ENCODE measurements at places on chromosomes 5 and 9.

DNA sequence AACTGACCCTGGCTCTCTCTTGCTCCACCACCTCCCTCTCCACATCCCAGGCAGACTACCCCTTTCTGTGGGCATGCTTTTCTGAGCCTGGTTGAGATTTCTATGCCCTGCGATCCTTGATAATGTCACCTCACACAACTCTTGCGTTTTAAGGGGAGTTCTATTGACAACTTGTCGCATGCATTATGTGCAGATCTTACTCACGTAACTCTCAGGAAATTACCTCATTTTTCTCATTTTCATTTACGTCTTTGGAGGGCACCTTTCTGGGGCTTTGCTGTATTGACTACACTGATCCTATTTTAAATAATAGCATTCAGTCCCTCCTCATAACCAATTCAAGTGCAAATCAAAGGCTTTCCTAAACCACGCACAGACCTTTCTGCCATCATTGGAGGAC, 140.4 kb upstream of the WWC1 start:
- DNase-seq = no peak

- no peak for DNase-seq
Measured at GRCh38 chr5:168831383-168831782, 252.2 kb upstream of the PANK3 start.

DNA sequence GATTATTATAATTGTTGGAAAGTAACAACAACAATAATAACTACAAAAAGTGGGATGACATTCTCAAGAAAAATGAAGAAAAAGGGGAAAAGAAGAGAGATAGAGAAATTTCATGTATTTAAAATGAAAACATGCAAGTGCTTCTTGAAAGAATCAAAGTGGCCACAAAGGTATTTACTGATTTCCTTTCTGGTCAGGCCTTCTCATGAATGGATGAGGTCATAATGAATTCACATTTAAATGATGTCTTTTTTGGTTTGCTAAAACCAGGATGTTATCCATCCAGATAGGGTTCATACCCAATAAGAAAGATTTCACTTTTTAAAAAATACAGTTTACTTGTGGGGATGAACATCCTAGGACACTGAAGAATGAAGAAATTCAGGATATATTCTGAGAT, 446.4 kb upstream of the PTGER4 start:
- DNase-seq = no peak

DNA sequence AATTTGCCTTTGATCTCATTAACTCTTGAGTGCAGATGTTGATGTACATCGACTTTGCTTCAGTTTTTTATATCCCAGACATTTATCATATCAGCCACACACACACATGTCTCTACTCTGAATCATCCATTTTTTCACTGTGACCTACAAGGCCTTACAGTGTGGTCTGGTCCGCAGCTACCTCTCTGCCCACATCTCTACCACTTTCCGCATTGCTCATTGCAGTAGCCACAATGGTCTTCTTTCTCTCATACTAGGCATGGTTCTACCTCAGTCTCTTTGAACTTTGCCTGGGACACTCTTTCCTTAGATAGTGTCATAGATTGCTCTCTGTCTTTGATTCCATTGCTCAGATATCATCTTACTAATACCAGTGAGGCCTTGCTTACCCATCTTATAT, 87.9 kb upstream of the FSD1L start:
- no peak for DNase-seq

GRCh38 chr9:35920051-35920620, 10.8 kb downstream of the SPAAR start:
- DNase-seq = no peak

GRCh38 chr5:40446910-40447309, 232.8 kb upstream of the PTGER4 start:
- no peak for DNase-seq

DNA sequence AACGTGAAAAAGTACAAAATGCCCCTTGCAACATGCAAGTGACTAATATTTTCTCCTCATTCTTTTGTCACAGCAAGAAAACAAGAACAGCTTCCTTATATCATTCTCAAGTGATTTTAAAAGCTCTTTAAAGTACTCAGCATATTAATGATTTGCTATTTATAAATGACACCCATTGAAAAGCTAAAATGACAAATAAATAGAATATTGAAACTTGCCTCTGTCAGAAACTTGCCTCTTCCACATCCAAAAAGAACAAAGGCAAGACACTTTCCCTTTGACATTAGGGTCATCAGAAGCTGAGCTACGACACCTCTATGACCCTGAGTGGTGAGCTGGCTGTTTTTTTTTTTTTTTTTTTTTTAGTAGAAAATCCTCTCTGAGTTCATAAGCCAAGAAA, 339.6 kb upstream of the ITGA1 start:
- DNase-seq = no peak

GRCh38 chr9:38686933-38687332, 33.0 kb downstream of the FAM240B start:
- no peak for DNase-seq

DNA sequence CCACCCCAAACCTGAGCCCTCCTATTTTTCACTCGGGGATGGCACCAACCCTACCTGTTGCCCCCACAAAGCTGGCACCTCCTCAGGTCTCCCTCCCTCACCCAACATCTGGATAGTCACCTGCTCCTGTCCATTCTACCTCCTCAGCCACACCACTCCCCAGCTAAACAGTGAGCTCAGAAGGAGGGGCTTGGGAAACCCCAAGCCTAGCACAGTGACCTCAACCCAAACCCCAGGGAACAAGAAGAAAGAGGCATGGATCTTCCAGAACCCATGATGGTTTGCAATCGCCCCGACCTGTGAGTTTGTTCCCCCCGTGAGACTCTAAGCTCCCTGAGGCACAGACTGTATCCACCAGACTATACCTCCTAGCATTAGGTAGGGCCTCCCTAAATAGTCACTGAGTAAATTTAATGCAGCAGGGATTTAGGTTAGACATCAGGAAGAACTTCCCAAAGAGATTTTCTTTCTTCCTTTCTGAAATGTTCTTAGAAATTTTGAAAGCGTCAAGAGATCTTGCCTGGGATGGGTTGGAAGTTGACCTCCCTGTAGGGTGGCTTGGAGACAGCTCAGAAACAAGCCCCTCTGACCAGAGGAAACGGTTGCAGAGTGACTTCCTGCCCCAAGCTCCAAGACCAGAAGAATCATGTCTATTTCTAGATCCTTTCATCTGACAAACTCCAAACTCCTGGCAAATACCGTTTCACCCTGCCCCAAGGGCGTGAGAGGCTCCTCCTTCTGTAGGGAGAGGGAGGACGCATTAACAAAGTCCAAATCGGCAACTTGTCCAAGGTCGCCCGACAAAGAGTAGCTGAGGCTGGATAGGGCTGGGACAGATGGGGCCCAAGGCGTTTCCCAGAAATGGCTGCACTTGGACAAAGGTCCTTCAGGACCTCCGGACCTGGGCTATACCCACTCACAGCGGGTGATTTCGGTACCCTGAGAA, 4.1 kb downstream of the FIBCD1 start:
- no peak for DNase-seq

DNA sequence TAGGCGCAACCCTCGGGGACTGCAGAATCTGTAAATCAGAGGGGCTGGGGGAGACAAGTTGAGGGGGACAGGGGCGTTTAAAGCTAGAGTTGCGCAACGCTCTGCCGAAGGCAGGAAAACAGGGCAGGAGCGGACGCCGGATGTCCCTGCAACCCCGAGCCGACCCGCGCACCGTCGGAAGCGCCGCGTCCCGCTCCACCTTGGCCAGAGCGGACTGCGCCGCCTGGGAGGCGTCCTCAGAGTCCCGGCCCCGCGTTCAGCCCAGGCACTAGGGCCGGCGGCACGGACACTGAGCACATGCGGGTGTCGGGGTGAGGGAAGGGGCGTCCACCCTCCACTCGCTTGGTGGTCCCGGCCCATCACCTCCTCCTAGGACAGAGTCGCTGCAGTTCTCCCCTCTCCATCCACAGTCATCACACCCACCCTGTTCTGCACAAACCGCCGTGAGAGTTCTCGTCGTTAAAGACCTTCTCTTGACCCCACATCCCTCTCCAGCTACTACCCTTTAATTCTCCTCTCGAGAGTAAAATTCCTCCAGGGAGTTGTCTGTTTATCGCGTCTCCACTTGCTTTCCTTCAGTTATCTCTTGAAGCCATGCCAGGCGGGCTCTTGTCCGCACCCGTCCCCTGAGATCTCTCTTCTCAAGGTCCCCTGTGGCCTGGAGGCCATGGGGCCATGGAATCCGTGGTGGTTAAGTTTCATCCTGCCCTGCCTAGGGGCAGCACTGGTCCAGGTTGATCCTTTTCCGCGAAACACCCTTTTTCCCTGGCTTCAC, 796 bp upstream of the PDLIM7 start:
- no peak for DNase-seq

DNA sequence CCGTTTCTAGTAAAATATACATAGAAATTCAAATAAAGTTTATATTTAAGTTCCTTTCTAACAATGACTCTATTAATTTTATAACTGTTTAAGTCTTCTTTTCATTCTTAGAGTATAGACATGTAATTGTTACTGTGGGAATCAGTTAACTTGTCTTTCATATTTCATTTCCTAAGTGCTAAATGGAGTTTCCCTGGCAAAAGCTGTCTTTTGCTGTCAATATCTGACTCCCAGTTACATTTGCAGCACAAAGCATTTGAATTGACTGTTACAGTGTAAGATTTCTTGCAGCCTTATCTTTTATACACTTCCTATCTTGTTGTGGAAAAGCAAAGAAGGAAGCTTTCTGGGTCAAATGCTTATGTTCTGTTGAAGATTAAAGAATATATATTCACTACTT, 1026.3 kb downstream of the CDH9 start:
- no peak for DNase-seq

DNA sequence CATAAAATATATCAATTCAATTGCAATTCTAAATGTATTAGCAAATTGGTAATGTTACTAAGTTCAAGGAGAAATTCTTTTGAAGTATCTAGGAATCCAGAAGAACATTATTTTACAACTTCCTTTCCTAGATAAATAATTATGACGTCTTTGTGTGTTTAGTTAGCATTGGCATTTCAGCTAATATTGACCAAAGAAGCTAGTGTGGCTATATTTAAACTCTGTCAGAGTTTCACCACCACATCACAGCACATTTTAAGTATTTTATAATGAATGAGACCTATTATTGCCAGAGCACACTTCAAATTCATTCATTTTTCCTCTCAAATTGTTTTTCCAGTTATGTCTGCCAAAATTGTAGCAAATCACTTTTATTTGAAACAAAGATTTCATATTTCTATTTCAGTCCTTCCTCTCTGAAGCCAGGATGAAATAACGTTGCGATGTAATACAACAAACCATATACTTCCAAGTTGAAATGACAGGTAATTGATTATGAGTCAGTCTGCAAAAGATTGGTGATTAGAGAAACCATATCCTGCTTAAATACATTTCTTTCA, 18.9 kb downstream of the PLK2 start:
- DNase-seq = no peak

DNA sequence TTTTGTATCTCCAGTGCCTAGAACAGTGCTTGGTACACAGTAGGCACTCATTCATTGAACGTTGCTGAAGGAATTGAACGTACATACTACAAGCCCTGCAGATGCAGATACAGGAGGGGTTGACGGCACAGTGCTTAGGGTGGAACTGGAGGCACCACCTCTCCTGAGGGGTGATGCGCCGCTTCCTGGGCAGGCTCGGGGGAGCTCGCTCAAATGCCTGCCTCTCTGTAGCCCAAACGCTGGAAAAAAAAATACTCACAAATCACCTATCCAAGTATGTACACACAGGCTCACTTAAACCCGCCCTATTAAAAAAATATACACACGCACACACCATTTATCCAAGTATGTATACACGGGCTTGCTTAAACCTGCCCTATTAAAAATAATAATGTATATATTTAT, 536 bp upstream of the COMMD10 start:
- DNase-seq = no peak

DNA sequence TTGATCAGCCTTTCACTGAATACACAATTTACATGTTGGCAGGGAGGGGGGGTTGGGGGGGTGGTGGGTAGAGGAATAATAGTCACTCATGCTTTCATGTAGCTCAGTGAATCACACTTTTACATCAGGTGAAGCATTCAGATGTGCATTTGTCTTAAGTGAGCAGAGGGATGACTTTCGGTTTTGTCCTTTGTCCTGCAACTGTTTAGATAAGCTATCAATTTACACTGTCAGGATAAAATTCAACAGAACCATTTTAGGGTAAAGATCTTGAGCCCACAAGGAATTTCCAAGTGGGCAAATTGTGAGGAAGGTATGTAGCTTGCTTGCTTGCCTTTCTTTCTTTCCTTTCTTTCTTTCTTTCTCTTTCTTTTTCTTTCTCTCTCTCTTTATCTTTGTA, 576.2 kb downstream of the MTRR start:
- no peak for DNase-seq

- no peak for DNase-seq
Measured at GRCh38 chr5:124596595-124597421, 149.6 kb downstream of the ZNF608 start.

- DNase-seq = no peak
Measured at GRCh38 chr5:88700121-88700520, 182.9 kb downstream of the MEF2C start.

GRCh38 chr5:156274453-156274852, 52.5 kb upstream of the SGCD start:
- no peak for DNase-seq

GRCh38 chr9:4594994-4595393, 67.1 kb upstream of the PLPP6 start:
- DNase-seq = no peak

GRCh38 chr9:72292874-72293607, 72.0 kb downstream of the ZFAND5 start:
- no peak for DNase-seq

- DNase-seq = no peak
Measured at GRCh38 chr5:79020861-79021561, 35.9 kb upstream of the ARSB start.

Measured in stimulated activated CD8-positive, alpha-beta memory T cell treated with anti-CD3 and anti-CD28 coated beads, Interleukin-4, amount 100 ng/mL, for 1 hour (primary cell).